ENCODE measurements at places on chromosomes 3 and 15.

GRCh38 chr3:76490064-76490463 is 549.8 kb upstream of the ROBO2 start:
- DNase-seq, result no peak

DNA sequence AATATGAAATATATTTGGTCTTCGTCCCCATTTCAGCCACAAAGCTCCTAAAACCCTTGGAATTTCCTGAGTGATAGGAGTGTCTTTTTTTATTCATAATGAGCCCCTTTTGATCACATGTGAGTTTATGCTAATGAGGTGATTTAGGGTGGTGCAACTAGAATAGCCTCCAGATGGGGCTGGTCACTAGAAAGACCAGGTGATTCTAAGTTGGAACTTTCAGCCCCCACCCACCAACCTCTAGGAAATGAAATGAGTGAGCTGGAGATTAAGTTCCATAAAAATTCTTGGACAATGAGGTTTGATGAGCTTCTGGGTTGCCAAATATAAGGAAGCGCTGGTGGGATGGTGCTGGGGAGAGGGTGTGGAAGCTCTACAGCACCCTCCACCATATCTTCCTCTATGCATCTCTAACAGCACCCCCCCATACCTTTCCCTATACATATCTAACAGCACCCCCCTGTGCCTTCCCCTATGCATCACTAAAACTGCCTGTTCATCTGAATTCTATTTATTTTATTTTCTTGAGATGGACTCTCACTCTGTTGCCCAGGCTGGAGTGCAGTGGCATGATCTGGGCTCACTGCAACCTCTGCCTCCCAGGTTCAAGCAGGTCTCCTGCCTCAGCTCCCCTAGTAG is 2.1 kb upstream of the SMCO1 start:
- DNase-seq, result no peak

DNA sequence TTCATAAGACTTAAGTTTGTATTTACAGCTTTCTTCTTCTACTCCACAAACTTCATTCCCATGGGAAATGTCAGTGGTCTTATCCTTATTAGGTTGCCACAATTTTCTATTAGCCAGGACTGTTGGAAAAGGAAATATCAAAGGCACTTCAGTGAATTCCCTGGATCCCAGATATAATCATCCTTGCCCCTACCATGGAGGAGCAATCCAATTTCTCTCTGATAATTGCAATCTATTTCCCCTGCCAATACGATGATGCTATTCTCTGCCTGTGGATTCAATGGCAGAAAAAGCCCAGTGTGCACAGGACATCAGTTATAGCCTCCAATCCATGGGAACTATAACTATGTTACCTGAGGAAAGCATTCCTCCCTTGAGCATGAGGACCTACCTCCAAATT is 536.4 kb upstream of the UBE2E2 start:
- no peak for DNase-seq

- DNase-seq, result no peak
Observed at GRCh38 chr15:63514531-63514943, 10.1 kb downstream of the USP3 start.

DNA sequence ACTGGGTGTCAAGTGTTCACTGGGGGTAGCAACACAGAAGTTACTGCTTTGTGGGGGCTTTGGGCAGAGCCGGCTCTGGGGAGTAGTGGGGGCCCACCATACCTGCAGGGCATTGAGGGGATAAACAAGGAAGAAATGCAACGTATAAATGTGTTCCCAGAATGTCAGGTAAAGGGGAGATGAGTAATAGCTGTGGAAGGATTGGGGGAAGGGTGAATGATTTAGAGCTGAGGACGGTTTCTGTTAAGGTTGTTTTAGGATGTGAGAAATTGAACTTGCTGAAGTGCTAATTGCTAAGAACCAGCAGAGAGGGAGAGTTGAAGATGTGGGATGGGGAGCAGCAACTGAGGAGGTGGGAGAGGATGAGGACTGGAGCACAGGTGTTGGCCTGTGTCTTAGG is 10.7 kb downstream of the SCG5 start:
- no peak for DNase-seq
